ENCODE measurements at places on chromosomes 5 and 9. TPM values are rescaled to one million over a fixed set of nuclear protein-coding genes. Genes with fewer than 3 reads are reported as not detected.

The RXRA gene
- polyA plus RNA-seq = 15.8 TPM

The PFN3 gene
- polyA plus RNA-seq = not detected

The CER1 gene
- not detected for polyA plus RNA-seq

The DIRAS2 gene
- polyA plus RNA-seq = not detected

The ZNF354C gene
- polyA plus RNA-seq = 0.31 TPM

The INSL4 gene
- polyA plus RNA-seq = not detected

The SPATA9 gene
- not detected for polyA plus RNA-seq

The CCL21 gene
- polyA plus RNA-seq = not detected

The IFNK gene
- not detected for polyA plus RNA-seq

DNA sequence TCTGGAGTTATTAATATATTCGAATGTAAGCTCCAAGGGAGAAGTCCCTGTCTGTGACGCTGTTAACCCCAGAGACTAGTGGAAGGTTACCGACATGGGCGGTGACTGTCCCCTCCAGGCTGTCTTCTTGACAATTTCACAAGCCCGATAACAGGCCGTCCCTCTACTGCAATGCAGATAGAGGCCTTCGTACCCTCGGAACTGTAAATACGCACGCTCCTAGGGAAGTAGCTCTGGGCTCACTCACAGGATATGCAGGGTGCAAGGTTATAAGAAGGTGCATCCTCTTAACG, 680 bp upstream of the RFK start:
- no peaks in the 10 kb centered on the region for H3K36me3 ChIP-seq
- no peaks in the 10 kb centered on the region for H3K27me3 ChIP-seq
- peak overlapping the region; percentile 98 for H3K27ac ChIP-seq
- DNase-seq = peak; percentile 85

DNA sequence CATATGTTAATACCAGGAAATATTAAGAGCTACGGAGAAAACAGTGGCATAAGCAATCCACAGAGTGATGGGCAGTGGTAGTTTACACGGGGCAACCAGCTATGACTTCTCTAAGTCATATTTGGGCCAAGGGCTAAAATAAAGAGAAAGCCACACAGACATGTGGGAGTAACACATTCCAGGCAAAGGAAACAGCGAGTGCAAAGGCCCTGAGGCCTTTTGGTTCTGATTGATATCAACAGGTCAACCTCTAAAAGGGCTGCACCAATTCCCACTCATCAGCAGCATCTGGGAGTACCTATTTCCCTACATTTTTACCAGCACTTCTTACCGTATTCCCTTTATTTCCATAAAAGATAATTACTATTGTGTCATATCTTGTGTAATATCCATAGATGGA, 173.4 kb downstream of the SPOCK1 start:
- DNase-seq = no peak
- no peaks in the 10 kb centered on the region for H3K36me3 ChIP-seq
- no peaks in the 10 kb centered on the region for H3K27me3 ChIP-seq
- no peaks in the 10 kb centered on the region for H3K4me1 ChIP-seq
- no peak overlapping the region for H3K27ac ChIP-seq

- no peaks in the 10 kb centered on the region for H3K27me3 ChIP-seq
- no peaks in the 10 kb centered on the region for H3K4me1 ChIP-seq
- DNase-seq = peak; percentile 6
- no peaks in the 10 kb centered on the region for H3K36me3 ChIP-seq
- no peak overlapping the region for H3K4me3 ChIP-seq
Observed at GRCh38 chr5:5523066-5523505, 100.6 kb downstream of the ICE1 start.

DNA sequence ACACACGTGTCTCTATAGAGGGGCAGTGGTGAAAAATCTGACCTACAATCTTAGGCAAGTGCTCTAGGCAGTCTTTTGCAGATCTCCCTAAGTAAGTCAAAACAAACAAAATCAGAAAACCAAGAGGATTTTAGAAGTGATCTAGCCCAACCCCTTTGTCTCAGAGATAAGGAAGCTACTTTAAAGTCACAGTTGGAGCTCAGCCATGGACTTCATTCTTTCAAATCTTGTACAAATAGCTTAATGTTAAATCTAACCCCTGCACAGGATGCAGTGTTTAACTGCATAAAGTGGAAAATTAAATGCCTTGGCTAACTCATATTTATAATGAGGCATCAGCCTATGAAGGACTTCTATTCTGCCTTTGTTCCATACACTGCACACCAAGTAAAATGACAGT, 135.1 kb upstream of the RFX3 start:
- no peak overlapping the region for H3K27ac ChIP-seq
- no peak overlapping the region for H3K4me3 ChIP-seq
- no peaks in the 10 kb centered on the region for H3K27me3 ChIP-seq

- peak overlapping the region; percentile 65 for H3K4me3 ChIP-seq
- H3K27ac ChIP-seq = peak overlapping the region; percentile 45
- H3K27me3 ChIP-seq = no peaks in the 10 kb centered on the region
- DNase-seq = peak; percentile 26
- peaks cover 42% of the 10 kb centered on the region for H3K4me1 ChIP-seq
- H3K36me3 ChIP-seq = no peaks in the 10 kb centered on the region
Observed at GRCh38 chr9:120715389-120715924, 1.2 kb upstream of the MEGF9 start.

- H3K4me1 ChIP-seq = no peaks in the 10 kb centered on the region
- no peak for DNase-seq
- H3K4me3 ChIP-seq = no peak overlapping the region
- no peaks in the 10 kb centered on the region for H3K27me3 ChIP-seq
Observed at GRCh38 chr5:162323466-162323865, 255.9 kb downstream of the GABRG2 start.

- H3K36me3 ChIP-seq = no peaks in the 10 kb centered on the region
- no peak overlapping the region for H3K4me3 ChIP-seq
- no peaks in the 10 kb centered on the region for H3K4me1 ChIP-seq
- DNase-seq = no peak
- no peaks in the 10 kb centered on the region for H3K27me3 ChIP-seq
Observed at GRCh38 chr9:99873943-99874584, 32.4 kb upstream of the STX17 start.

- no peaks in the 10 kb centered on the region for H3K27me3 ChIP-seq
- H3K27ac ChIP-seq = no peak overlapping the region
- no peak for DNase-seq
Observed at GRCh38 chr5:17794201-17794600, 159.9 kb downstream of the TAF11L14 start.

GRCh38 chr5:69341520-69342161, 9.0 kb upstream of the CCDC125 start:
- no peak overlapping the region for H3K27ac ChIP-seq
- no peak overlapping the region for H3K4me3 ChIP-seq
- no peak for DNase-seq
- H3K4me1 ChIP-seq = no peaks in the 10 kb centered on the region

GRCh38 chr5:173733021-173733420, 116.6 kb upstream of the BOD1 start:
- no peak overlapping the region for H3K27ac ChIP-seq
- DNase-seq = no peak
- H3K27me3 ChIP-seq = no peaks in the 10 kb centered on the region
- H3K36me3 ChIP-seq = no peaks in the 10 kb centered on the region

GRCh38 chr9:98644011-98644410, 64.7 kb downstream of the GABBR2 start:
- no peaks in the 10 kb centered on the region for H3K27me3 ChIP-seq
- H3K27ac ChIP-seq = no peak overlapping the region
- H3K4me3 ChIP-seq = no peak overlapping the region
- H3K4me1 ChIP-seq = no peaks in the 10 kb centered on the region
- H3K36me3 ChIP-seq = no peaks in the 10 kb centered on the region

DNA sequence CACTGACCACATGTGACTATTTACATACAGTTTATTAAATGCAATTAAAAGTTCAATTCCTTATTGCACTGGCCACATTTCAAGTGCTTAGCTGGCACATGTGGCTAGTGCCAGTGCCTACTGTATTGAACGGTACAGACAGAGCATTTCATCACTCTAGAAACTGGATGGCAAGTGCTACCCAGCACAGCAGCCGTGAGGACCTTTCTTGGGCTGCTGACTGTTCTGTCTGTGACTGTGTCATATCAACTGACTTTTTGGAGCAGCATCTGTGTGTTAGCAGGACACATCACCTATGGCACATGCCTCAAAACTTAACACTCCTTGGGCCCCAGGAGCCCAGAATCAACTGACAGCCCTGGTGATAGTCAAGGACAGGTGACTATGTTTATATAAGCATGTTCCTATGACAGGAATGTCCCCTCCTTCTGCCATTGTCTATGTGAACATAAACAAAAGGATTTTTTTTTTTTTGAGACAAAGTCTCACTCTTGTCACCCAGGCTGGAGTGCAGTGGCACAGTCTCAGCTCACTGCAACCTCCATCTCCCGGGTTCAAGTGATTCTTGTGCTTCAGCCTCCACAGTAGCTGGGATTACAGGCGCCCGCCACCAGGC, 8.9 kb downstream of the IRF1 start:
- peaks cover 57% of the 10 kb centered on the region for H3K36me3 ChIP-seq
- H3K27me3 ChIP-seq = no peaks in the 10 kb centered on the region
- H3K4me1 ChIP-seq = peaks cover 65% of the 10 kb centered on the region
- peak overlapping the region; percentile 46 for H3K27ac ChIP-seq
- no peak for DNase-seq

GRCh38 chr9:73434826-73435225, 283.2 kb downstream of the ANXA1 start:
- H3K27me3 ChIP-seq = no peaks in the 10 kb centered on the region
- H3K36me3 ChIP-seq = no peaks in the 10 kb centered on the region
- no peaks in the 10 kb centered on the region for H3K4me1 ChIP-seq
- no peak for DNase-seq
- H3K27ac ChIP-seq = no peak overlapping the region
- no peak overlapping the region for H3K4me3 ChIP-seq

GRCh38 chr9:33418090-33418489, 15.7 kb upstream of the AQP7 start:
- no peak for DNase-seq
- H3K27me3 ChIP-seq = no peaks in the 10 kb centered on the region
- H3K4me3 ChIP-seq = no peak overlapping the region
